Stimulated activated CD8-positive, alpha-beta memory T cell treated with anti-CD3 and anti-CD28 coated beads, Interleukin-4, amount 100 ng/mL, for 1 hour (primary cell): ENCODE measurements at places on chromosomes 3 and 15.

GRCh38 chr3:160697637-160698380 lies 20.8 kb downstream of the ARL14 start:
- DNase-seq: no peak

GRCh38 chr15:80761754-80762153 lies 17.4 kb upstream of the CEMIP start:
- no peak for DNase-seq

DNA sequence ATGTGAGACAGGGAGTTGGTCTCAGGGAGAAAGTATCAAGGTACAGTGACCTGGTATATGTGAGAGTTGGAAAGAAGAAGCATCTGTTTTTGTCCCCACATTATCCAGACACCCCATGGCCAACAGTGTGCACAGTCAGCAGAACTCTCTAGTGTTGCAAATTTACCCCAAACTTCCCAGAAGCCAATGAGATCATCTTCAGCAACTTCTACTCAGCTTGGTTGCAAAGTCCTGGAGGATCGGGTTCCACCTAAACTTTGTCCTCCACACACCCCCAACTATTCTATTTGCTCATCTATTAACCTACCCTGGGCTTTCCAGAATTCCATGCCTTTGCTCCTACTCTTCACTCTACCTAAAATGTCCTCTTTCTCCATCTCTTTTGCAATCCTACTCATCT lies 15.7 kb downstream of the RBSN start:
- DNase-seq: no peak

- no peak for DNase-seq
These were observed 108.2 kb downstream of the ULK4 start for GRCh38 chr3:41853540-41854196.

- no peak for DNase-seq
These were observed 96.2 kb upstream of the SEMA6D start for GRCh38 chr15:47620960-47621681.

DNA sequence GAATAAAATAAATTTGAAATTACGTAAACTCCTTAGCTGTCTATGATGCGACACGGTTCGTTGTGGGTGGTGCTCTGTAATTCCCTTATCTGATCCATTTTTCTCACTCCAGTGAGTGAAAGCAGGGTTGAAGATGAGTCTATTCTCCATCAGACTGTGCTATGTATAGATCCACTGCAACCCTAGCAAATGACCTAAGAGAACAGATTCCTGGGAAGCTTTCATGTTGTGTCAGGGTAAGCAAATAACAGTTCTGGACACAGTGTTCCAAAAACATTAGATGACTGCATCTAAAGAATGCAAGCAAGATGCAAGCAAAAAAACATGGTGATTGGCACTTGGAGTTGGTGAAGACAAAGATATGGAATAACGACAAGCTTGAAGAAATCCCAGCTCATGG lies 239.3 kb downstream of the SLC9A9 start:
- no peak for DNase-seq

GRCh38 chr15:30926161-30926560 lies 22.4 kb downstream of the FAN1 start:
- no peak for DNase-seq

GRCh38 chr3:45106874-45107273 lies 39.3 kb downstream of the CDCP1 start:
- no peak for DNase-seq

GRCh38 chr15:56757875-56758274 lies 24.6 kb upstream of the ZNF280D start:
- DNase-seq: no peak

- no peak for DNase-seq
These were observed 311.5 kb downstream of the RORA start for GRCh38 chr15:60917461-60918145.
